ENCODE measurements at places on chromosomes 6 and 20.

GRCh38 chr20:24032400-24032898 is 43.9 kb upstream of the GGTLC1 start:
- DNase-seq, result no peak

DNA sequence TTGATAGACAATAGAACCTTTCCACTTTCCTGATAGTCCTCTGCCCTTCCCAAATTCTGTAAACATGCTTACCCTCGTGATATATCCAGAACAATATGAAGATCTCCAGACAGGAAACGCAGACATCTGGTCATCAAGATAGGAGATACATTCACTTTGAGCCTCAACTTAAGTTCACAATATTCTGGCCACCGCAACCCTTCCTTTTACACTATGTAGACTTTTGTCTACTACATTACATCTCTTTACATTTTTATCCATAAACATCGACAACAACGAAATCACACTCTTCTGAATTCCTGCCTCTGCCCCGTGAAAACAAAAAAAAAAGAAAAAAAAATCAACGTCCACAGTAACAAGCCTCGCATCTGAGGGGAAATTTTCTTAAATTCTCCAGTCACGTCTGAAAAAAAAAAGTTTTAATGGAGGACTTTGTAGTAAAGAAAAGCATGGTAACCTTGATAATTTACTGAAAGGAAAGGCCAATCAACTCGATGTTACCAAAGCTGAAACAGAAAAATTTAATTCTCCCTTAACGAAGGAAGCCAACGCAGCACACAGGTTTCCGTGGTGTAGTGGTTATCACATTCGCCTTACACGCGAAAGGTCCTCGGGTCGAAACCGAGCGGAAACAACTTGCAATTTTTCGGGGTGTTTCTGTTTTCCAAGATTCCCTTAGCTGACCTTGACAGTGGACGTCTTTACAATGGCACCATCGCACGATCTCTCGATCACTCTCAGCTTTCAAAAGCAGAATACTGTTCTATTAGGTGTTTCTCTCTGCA is 21.8 kb downstream of the POM121L2 start:
- no peak for DNase-seq

GRCh38 chr20:4681401-4681800 is 40.3 kb upstream of the PRND start:
- DNase-seq, result no peak

- DNase-seq, result no peak
These were observed 24.7 kb downstream of the C20orf203 start for GRCh38 chr20:32648761-32649650.

DNA sequence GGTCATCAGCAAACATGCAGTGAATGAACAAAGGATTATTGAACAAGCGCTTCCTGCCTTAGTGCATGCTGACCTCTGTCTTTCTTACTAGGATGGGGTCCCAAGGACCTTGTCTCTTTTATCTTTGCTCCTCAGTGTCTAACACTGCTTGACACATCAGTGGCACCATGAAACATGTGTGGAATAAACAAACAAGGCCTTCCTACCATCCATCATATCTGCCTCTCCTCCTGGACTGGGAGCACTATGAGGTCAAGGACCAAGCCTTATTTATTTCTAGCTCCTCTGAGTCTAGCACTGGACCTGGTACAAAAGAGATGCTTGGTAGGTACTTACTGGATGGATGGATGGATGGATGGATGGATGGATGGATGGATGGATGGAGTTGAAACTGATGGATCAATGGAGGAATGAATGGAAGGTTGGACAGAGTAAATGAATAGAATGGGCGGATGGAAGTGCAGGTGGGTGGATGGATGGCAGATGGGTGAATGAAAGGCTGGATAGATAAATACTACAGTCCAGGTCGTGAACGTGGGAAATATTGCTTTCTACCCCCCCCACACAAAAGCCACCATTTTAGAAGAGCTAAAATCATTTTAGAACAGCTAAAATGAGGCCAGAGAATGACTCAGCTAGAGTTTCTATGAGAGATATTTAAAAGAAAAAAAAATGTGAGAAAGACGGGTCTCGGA is 104.1 kb upstream of the PTPN1 start:
- DNase-seq, result no peak

DNA sequence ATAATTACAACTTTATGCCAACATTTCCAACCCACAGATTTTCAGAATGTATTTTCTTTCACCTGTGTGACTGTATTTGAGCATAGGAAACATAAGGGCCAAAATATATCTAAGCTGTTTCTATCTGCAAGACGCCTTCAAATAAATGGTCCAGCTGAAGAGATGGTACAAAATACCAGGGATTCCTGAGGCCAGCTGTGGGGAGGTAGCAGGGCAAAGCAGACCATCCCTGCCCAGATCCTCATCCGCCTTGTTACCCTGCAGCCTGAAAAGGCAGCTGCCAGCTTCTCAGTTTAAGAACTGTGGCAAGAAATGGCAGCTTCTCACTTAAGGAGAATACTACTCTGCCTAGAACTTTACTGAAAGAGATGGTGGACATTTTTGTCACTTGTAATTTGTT is 143.3 kb downstream of the KHDC1L start:
- no peak for DNase-seq

GRCh38 chr20:39399463-39399862 is 437.3 kb downstream of the DHX35 start:
- DNase-seq, result no peak

GRCh38 chr6:167129562-167129961 is 6.7 kb downstream of the CCR6 start:
- DNase-seq, result no peak

DNA sequence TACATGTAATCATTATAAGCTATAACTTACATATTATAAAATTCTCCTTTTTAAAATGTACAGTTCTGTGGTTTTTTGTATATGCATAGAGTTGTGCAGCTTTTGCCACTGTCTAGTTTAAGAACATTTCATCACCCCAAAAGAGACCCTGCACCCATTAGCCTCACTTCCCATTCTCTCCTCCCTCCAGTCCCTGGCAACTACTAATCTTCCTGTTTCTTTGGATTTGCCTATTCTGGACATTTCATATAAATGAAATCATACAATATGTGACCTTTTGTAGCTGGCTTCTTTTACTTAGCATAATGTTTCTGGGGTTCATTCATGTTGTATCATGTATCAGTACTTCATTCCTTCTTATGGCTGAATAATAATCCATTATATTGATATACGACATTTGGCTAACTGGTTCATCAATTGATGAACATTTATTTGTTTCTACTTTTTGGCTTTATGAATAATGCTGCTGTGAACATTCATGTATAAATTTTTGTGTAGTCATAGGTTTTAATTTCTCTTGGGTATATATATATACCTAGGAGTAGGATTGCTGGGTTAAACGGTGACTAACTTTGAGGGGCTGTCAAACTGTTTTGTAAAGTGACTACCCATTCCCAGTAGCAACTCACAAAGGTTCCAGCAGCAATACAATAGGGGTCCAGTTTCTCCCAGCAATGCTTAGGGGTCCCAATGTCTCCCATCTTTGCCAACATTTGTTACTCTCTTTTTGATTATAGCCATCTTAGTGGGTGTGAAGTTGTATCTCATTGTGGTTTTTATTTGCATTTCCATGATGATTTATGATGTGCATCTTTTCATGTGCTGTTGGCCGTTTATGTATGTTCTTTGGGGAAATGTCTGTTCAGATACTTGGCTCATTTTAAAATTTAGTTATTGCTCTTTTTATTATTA is 10.7 kb downstream of the PTPRA start:
- no peak for DNase-seq

- DNase-seq, result no peak
These were observed 16.0 kb downstream of the RPS12 start for GRCh38 chr6:132830334-132830751.

DNA sequence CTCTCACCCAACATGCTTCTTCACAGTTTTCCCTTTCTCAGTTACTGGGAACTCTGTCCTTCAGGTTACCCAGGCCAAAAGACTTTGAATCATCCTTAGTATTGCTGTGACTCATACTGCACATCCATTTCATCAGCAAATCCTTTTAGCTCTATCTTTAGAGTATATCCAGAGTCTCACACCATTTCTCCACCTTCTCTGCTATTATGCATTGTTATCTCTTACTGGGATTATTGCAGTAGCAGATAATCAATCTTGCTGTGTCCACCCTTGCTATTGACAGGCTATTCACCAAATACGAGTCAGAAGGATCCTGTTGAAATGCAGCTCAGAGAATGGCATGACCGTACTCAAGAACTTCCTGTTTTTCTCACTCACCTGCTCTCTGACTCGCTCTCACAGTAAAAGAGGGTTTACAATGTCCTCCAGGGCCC is 57.3 kb downstream of the BCKDHB start:
- DNase-seq, result no peak

DNA sequence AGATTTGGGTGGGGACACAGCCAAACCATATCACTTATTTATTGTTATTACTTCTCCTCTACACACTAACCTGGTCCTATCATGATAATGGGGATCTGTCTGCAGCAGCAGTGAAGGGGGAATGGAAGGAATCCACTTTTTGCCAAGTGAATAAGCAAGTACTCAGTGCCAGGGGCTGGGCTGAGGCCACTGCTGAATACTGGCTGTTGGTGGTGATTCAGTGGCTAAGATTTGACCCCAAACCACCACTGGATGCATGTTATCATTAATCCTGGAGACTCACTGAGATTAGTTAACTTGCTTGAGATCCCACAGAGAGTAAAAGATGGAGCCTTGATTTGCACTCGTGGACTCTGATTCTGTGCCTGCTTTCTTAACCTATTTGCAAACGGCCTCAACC is 127.7 kb downstream of the TSHZ2 start:
- DNase-seq, result no peak

DNA sequence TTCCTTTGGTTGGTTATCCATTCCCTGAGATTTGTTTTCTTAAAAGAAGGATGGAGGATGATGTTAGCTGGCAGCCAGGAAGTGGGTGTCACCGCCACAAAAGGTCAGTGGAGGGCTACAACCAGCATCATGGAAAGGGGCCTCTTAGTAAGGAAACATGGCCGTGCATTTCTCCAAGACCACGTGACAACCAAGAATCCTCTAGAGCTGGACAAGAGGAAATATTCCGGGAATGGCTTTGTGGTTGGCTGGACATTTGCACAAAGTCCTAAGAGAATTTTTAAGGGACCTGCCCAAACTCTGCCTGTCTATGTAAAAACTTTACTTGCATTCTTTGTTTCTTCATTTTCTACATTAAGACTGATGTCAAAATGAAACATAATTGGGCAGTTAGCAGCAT is 399.9 kb upstream of the MARCKS start:
- no peak for DNase-seq

GRCh38 chr20:11849976-11850670 is 67.6 kb upstream of the BTBD3 start:
- no peak for DNase-seq

DNA sequence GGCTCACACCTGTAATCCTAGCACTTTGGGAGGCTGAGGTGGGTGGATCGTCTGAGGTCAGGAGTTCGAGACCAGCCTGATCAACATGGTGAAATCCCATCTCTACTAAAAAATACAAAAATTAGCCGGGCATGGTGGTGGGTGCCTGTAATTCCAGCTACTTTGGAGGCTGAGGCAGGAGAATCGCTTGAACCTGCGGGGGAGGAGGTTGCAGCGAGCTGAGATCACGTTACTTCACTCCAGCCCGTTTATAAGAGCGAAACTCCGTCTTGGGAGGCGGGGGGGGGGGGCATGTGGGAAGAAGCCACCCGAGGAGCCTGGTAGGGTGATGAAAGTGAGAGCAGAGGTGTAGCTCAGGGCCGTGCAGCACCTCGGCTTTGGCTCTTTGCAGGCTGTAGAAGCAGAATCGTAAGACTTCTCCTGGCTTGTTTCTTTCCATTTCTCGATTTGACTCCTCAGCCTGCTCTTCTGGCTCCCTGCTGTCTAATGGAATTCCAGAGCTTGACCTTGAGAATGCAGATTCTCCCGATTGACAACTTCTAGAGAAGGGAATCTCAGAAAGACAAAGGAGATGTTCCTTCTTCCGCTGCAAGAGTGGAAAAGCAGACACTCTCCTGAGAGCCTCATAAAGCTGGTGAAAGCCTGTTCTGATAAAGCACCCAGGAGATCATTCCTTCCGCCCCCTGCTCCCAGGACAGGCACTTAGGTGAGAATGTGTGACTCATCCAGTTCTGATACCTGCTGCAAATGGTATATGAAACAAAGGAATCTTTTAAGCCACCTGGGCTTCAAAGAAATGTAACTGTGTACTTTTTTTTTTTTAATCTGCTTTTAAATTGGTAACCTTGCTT is 26.0 kb upstream of the PPP1R16B start:
- DNase-seq, result no peak
